ENCODE measurements at places on chromosomes 11 and 22.

DNA sequence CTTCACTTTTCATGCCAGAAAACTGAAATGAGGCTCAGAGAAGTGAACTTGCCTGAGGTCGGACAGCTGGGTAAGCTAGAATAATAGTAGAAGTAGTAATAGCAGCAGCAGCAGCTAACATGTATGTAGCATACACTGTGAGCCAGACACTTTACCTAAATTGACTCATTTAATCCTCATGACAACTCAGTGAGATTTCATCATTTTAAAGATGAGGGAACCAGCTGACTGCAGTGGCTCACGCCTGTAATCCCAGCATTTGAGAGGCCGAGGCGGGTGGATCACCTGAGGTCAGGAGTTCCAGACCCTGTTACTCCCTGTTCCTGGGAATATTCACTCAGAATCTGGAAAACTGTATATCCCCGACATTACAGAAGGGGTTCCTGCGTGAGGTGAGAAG is 154.5 kb downstream of the DBX1 start:
- no peak for DNase-seq

DNA sequence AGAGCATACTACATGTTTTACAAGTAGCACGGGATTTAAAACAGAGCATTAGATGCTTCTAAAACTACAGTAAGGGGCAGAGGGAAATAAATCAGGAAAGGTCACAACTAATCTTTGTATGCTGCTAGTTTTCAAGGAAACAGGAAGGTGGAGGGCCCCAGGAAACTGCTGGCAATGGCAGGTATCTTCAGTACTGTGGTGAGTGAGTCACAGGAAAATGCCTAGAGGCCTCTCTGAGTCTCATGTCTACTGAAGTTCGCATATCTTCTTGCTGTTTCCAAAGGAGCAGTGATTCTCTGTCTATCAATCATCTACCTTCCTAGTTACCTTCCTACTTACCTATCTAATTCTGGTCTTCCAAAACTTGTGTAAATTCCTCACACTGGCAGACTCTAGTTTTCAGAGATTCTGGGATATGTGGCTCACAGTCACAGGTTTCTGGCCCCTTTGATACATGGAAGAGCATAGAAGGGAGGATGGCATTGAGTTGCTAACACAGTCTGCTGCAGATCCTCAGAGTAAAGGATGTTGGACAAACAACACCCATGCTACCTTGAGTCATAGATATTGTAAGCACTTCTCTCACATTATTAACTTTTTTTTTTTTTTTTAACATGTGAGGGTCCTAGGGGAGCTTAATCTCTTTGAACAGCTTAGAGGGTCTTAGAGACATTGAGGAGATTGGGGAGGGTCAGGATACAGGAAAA is 58.8 kb upstream of the SYN3 start:
- peak; percentile 15 for DNase-seq

GRCh38 chr11:121356357-121356756 is 63.8 kb downstream of the SC5D start:
- DNase-seq = no peak

DNA sequence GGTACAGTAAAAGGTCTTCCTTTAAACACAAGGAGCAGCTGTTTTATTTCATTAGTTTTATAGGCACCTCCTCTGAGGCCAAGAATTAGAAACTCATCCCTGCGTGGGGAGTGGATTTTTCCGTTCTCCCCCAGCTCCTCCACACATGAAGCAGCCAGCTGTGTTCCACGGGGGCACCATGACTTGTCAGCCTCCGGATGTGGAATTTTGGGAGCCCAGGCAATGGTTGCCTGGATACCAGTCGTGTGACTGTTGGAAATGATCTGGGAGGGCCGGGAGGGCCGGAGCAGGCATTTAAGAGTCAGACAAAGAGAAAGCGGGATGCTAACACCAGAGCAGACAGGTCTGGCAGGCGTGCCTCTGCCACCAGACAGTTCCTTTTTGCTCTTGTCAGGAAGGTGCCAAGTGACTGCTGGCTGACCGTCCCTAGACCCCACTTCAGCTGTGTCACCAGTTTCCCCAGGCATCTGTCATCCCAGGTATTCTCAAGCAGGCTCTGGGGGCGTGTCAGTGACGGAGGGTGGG is 15.9 kb upstream of the CDC42EP2 start:
- DNase-seq = no peak

GRCh38 chr11:69801513-69802335 is 17.5 kb downstream of the FGF3 start:
- peak; percentile 67 for DNase-seq

All from endothelial cell (in vitro differentiated cells).